HT-29 (cell line): ENCODE measurements at places on chromosomes 5 and 9. TPM values are rescaled to one million over a fixed set of nuclear protein-coding genes. Genes with fewer than 3 reads are reported as not detected.

DNA sequence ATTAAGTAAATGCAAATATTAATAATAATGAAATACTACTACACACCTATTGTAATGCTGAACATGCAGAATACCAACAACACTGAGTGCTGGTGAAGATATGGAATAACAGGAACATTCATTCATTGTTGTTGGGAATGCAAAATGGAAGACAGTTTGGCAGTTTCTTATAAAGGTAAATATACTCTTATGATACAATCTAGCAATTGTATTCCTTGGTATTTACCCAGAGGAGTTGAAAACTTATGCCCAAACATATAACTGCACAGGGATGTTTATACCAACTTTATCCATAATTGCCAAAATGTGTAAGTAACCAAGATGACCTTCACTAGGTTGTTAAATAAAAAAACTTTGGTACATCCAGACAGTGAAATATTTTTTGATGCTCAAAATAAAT, 636.8 kb downstream of the PRR16 start:
- DNase-seq, result no peak

ORM1 gene
- total RNA-seq, result not detected in 2 replicates

DNA sequence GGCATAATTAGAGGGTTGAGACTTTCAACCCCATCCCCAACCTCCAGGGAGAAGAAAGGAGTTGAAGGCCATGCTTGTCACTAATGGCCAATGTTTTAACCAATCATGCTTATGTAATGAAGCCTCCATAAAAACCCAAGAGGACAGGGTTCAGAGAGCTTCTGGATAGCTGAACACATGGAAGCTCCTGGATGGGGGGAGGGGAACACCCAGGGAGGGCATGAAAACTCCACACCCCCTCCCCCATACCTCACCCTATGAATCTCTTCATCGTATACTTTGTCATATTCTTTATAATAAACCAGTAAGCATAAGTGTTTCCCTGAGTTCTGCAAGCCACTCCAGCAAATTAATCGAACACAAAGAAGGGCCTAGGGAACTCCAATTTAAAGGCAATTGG, 81.7 kb downstream of the ALDH7A1 start:
- DNase-seq, result no peak

- peak; percentile 77 for DNase-seq
These were observed 36.8 kb upstream of the NEK6 start for GRCh38 chr9:124220946-124221451.

DNA sequence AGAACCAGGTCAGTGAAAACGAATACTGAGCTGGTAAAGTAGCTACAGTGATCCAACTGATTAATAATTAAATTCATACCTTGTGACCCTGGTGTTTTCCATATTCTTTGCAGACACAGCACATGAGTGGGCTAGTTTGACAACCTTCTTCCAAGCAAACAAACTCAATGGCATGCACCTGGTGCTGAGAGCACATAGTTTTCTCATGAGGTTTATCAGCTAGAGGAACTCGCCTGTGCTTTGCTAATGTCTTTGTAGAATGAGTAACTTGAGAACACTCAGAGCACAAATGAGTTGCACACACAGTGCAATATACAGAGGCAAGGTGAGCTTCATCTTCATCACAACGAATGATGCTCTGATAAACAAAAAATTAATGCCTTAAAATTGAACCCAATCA, 12.6 kb downstream of the TRIM23 start:
- DNase-seq, result peak; percentile 74

DNA sequence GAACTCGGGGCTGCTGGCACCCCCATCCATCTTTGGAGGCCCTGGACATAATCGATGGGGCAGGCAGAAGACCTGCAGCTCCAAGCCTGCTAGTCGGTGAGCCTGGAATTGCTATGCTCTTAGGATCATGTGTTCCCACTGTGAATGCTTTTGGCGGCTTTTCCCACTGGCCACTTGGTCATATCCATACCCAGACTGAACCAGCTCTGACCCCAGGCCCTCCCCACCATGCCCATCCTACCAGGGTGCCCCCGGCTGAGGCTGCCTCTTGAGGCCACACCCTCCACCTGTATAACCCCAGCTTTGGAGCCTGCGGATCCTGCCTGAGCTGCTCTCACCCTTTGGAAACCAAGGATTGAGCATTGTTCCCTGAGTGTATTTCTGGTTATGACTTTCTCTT, 113.5 kb downstream of the TENT4A start:
- no peak for DNase-seq

- peak; percentile 25 for DNase-seq
These were observed 11.8 kb downstream of the OTULIN start for GRCh38 chr5:14676320-14676719.

PCDHAC1 gene
- not detected in 2 replicates for total RNA-seq
